ENCODE measurements at places on chromosomes 7 and 10.

DNA sequence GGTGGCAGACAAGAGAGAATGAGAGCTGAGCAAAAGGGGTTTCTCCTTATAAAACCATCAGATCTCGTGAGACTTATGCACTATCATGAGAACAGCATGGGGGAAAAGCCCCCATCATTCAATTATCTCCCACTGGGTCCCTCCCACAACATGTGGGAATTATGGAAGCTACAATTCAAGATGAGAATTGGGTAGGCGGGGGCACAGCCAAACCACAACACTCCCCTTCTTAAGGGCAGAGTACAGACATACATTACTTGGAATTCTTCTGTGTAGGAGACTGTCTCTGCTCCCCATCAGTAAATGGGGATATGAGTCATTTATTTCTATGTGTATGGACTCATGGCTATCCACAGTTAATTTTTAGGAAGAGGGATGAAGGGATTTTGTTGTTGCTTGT, 31.2 kb downstream of the FAM171A1 start:
- H3K27me3 ChIP-seq, result no peaks in the 10 kb centered on the region
- no peaks in the 10 kb centered on the region for H3K36me3 ChIP-seq
- H3K4me1 ChIP-seq, result peaks cover 3% of the 10 kb centered on the region
- no peak overlapping the region for H3K4me3 ChIP-seq

DNA sequence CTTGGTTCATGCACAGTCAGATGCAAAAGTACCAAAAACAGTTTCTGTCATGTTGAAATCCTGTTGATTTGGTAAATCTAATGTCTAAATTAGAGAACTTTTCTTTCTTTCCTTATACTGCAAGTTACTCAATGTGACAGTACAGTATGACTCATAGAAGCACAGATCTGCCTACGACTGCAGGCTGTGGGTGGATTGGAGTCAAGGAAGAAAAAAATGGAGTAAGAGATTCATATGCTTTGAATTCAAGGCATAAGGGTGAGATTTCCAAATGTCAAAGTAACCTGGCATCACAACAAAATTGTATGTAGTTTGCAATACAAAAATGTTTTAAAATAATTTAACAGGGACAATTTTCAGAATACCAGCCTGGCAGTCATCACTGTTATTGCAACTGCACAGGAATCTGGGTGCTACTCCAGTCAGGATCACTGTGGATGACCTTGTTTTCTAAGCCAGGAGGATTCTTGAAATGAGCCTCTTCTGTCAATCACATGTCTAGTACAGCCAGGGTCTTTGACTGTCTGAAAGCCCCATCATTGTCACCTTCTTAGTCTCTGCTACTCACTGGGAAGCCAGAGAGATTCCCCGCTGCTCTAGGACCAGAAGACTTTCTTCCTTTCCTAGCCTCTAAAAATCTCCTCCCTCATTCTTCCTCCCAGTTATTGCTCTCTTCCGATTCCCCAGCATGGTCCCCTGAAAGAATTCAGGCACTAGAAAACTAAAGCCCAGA, 83.6 kb downstream of the CD36 start:
- H3K27me3 ChIP-seq, result no peaks in the 10 kb centered on the region
- no peak for DNase-seq
- H3K4me1 ChIP-seq, result peaks cover 59% of the 10 kb centered on the region
- H3K36me3 ChIP-seq, result peaks cover under 1% of the 10 kb centered on the region

DNA sequence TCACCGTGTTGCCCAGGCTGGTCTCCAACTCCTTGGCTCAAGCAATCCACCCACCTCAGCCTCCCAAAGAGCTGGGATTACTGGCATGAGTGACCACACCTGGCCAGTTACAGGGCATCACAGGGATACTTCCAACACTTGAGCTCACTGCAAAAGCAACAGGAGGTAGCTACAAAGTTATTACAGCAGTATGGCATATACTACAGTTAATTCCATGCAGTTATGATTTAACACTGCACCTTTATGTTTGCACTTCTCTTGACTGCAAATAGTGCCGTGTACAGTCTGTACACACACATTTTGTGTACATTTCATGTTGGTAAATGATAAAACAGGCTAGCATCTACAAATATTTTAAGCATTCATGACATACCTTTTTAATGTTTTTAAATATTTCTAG, 21.3 kb downstream of the SRPK2 start:
- H3K27me3 ChIP-seq, result no peaks in the 10 kb centered on the region
- DNase-seq, result no peak
- H3K4me1 ChIP-seq, result peaks cover 18% of the 10 kb centered on the region
- H3K4me3 ChIP-seq, result no peak overlapping the region
- H3K27ac ChIP-seq, result no peak overlapping the region

DNA sequence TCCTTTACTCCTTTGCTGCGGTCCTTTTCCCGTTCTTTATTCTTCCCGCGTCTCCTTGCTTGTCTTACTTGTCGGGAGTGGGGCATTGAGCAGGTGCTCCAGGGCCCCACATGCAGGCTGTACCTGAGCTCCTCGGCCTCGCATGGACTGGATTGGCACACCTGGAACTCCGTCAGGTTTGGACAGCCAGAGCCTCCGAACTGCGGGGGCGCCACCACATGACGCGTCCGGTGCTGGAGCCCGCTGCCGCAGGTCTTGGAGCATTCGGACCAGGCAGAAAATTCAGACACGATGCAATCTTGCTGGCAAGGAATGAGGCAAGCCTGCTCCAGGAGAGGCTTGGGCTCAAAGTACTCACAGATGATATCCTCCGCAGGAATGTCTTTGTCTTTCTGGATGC, 195.7 kb downstream of the THSD7A start:
- peak; percentile 17 for DNase-seq
- H3K4me3 ChIP-seq, result no peak overlapping the region
- no peaks in the 10 kb centered on the region for H3K27me3 ChIP-seq

DNA sequence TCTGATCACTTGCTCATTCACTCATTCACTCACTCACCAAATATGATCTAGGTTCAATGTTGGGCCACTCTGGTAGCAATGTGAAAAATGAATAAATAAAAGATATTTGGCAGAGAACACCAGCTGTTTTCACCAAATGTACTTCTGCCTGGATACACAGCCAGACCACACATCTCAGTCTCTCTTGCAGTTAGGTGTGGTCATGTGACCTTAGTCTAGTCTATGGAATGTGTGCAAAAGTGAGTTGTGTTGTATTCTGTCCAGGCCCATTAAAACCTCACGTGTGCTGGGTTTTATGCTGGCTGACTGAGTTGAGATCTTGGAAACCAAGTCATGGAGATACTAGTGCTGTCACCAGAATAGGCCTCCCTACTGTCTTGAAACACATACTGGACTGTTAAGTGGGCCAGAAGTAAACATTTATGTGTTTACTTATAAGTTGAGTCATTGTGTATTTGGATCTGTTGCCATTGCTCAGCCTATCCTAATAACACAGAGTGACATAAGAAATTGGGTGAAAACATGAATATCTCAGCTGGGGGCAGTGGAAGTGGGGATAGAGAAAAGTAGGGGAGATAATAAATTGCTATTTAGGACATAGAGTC, 145.5 kb downstream of the PTEN start:
- H3K27ac ChIP-seq, result no peak overlapping the region
- no peaks in the 10 kb centered on the region for H3K27me3 ChIP-seq
- H3K4me3 ChIP-seq, result no peak overlapping the region
- DNase-seq, result no peak
- peaks cover 8% of the 10 kb centered on the region for H3K4me1 ChIP-seq
- H3K36me3 ChIP-seq, result no peaks in the 10 kb centered on the region

DNA sequence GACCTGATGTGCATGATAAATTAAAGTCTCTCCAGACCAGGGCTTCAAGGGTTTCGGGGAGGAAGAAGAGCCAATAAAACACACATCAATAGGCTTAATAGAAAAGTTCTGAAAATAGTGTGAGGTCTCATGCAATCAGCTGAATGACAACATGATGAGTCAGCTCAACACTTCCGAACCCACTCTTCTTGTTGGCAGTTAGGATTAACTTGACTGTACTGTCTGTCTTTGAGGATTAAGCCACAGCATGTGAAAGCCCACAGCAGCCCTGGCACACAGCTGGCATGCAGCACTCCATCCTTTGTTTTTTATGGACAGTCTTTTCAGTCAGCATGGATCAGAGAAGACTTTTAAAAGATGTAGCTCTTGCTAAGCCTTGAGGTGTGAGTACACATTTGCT, 526.9 kb upstream of the VSTM2A start:
- H3K36me3 ChIP-seq, result no peaks in the 10 kb centered on the region
- H3K27me3 ChIP-seq, result no peaks in the 10 kb centered on the region
- no peak overlapping the region for H3K4me3 ChIP-seq
- peaks cover 20% of the 10 kb centered on the region for H3K4me1 ChIP-seq

GRCh38 chr7:30348083-30348560, 63.7 kb downstream of the ZNRF2 start:
- no peak for DNase-seq
- H3K4me3 ChIP-seq, result no peak overlapping the region
- peak overlapping the region; percentile 78 for H3K27ac ChIP-seq

All from WTC11 (cell line).